Effector memory CD4-positive, alpha-beta T cell (primary cell): ENCODE measurements at places on chromosomes 6 and 20.

- DNase-seq, result no peak
These were observed 44.8 kb downstream of the SPDEF start for GRCh38 chr6:34511214-34511914.

DNA sequence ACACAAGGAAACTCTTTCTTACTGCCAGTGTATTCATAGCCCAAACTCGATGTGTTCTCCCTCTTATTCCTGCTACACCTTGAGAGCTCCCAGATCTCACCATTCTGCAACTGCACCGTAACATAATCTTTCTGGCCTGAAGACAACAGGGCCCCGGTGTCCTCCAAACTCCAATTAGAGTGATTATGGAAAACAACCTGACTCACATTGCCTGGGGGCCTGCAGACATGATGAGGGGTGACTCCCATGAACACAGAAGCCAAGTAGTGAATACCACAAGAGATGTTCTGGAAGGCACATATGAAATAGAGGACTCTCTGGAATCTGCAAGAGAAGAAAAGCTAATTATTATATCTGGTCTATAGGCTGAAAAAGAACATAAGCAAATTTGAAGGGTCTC, 19.7 kb downstream of the SLC22A16 start:
- DNase-seq, result no peak

DNA sequence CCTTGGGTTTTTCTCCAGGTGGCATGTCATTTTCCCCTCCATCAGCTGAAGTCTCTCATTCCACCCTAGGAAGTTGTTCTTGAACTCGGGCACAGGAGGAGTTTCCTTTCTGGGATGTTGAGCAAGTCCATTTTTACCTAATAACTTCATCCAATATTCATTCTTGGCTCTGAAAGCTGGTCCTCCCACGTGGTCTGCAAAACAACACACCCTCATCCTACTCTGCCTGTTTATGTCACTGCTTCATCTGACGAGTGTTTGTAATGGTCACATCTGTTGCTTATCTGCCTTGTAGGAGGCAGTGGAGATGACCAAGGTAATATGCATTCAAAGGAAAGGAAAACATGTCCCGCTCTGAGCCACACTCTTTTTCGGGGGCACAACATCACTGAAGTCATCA, 41.7 kb upstream of the AIG1 start:
- DNase-seq, result no peak

DNA sequence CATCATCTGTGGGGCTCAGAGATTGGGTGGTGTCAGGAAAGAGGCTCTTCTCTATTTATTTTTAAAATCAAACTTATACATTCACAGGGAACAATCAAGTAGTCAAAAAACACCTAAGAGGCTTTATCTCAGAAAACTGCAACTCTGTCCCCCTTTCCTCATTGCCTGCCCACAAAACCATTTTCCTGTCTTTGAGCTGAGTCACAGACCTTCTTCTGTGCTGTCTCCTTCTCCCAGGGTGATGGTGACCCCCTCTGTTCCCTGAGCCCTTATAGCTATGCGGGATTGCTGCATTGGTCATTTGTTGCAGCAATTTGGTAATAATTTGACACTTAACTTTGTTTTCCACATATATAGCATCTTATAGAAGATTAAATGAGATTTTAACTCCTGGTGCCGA, 195.2 kb upstream of the PROKR2 start:
- no peak for DNase-seq

DNA sequence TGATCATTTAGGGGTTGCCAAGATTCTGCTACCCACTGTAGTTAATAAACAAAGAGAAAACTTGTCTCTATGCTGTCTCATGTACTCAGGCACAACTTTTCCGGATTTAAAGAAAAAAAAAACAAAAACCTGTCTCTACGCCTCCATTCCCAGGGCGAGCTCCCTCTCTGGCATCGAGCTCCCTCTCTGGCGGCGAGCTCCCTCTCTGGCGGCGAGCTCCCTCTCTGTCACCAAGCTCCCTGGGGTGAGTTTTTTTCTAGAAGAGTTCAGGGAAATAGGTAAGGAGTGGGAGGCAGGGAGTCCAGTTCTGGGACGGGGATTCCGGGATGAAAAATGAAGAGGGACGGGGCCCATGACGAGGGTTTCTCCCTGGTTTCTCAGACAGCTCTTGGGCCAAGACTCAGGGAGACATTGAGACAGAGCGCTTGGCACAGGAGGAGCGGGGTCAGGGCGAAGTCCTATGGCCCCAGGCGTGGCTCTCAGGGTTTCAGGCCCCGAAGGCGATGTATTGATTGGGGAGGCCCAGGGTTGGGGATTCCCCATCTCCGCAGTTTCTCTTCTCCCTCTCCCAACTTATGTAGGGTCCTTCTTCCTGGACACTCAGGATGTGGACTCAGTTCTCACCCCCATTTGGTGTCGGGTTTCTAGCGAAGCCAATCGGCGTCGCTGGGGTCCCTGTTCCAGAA, 16.5 kb upstream of the HLA-A start:
- DNase-seq, result no peak

DNA sequence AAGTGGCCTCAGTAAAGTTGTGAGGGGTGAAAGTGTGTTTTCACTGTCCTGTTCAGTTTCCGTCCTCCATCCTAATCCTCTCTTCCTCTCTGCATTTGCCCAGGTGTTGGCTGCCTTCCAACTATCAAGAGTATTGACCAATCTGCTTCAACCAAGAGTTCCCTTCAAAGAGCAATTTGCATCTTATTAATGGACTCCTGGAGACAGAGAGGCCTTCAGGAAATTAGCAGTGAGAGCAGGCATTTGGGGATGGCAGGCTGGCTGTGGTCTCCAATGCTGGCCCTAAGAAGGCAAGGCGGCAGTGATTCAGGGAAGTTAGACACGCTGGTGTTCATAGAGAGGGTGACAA, 77.2 kb downstream of the GPR6 start:
- no peak for DNase-seq

DNA sequence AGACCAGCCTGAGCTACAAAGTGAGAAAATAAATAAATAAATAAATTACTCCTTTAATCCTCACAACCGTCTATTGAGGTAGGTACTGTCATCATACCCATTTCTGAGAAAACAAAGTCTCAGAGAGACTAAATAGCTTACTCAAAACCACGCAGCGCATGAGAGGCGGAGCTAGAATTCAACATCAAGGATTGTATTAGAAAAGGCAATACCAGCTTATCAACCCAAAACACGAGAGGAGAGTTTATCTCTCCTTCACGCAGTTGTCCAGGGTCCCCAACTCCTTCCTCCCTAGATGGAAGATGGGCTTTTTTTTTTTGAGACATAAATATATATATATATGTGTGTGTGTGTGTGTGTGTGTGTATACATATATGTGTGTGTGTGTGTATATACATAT, 12.2 kb downstream of the HNF4A start:
- DNase-seq, result no peak

GRCh38 chr6:7684076-7684475, 41.8 kb upstream of the BMP6 start:
- no peak for DNase-seq

- DNase-seq, result no peak
These were observed 95.9 kb downstream of the NFATC2 start for GRCh38 chr20:51446656-51447055.

DNA sequence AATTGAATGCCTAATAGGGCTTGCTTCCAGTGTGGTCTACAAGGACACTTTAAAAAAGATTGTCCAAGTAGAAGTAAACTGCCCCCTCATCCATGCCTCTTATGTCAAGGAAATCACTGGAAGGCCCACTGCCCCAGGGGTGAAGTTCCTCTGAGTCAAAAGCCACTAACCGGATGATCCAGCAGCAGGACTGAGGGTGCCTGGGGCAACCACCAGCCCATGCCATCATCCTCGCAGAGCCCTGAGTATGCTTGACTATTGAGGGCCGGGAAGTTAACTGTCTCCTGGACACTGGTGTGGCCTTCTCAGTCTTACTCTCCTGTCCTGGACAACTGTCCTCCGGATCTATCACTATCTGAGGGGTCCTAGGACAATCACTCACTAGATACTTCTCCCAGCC, 411.5 kb downstream of the TENT5A start:
- no peak for DNase-seq

DNA sequence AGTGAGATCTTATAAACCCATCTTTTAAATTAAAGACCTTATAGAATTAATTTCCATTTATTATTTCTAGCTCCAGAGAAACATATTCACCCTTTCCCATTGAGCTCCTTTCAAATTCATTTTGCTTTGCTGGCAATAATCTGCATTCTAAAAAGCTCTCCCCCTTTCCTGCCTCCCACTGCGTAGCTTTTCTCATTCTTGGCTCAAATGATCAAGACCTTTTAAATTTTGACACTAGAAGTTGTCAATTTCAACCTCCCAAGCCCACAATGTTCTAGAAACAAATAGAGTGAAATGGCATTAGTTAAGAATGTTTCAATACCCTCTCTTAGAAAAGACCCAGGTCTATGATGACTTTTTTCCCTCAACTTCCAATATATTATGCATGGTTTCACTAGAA, 186.9 kb downstream of the AKAP7 start:
- DNase-seq, result no peak

- DNase-seq, result no peak
These were observed 150.6 kb downstream of the RALGAPA2 start for GRCh38 chr20:20561841-20562240.

GRCh38 chr20:51600016-51600420, 57.5 kb upstream of the NFATC2 start:
- no peak for DNase-seq

GRCh38 chr6:121319112-121319553, 15.1 kb downstream of the TBC1D32 start:
- DNase-seq, result no peak

GRCh38 chr6:113447088-113447831, 409.9 kb upstream of the MARCKS start:
- no peak for DNase-seq

DNA sequence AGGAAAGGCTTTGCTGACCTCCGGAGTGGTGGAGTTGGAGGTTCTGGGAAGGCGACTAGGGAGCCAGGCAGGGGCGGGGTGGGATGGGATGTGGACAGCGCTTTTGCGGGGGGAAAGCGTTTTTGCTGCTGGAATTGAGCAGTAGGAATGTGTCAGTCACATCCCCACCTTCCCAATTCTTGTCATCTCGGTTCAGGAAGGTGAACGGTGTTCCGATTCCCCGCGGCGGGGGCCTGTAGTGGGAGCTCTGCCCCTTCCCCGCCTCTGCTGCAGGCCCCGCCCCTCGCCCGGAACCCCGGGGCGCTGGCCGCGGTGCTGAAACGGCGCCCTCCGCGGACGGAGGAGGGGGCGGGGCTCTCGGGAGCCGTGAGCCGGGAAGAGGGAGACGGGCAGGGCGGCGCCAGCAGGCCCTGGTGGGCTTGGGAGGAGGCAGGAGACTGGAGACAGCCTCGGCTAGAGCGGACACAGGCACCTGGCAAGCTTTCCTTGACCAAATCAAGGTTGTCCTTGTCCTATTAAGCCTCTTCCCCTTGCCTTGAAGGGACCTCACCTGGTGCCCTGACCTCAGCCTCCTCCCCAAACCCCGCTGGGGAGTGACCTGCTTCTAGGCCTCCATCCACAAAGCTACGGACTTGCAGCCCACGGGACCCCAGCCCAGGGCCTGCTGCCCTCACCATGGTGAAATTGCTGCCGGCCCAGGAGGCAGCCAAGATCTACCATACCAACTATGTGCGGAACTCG, at the start of gene LHFPL5:
TSS of gene LHFPL5 (plus strand) at position 357 of the 741 bp plus-strand sequence. CDS start at position 676, 319 bp downstream.
- no peak for DNase-seq

- DNase-seq, result no peak
These were observed 118.8 kb upstream of the KCNK16 start for GRCh38 chr6:39441301-39441700.

DNA sequence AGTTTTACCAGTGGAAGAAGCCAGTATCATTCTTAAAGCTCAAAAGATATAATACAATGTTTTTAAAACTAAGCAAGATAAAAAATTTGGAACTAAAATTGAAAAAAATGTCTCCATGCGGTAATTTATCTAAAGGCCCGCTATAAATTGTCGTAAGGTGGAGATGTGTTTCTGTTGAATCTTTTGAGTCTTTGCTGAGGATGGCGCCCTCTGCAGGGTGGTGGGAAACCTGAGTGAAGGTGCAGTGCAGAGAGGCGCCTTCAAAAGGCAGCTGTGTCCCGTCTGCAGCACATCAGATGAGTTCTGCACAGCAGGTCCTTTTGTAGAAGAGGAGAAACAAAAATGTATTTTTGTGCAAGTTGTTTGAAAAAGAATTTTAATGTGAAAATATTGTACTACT, 29.4 kb upstream of the KIF25 start:
- no peak for DNase-seq

DNA sequence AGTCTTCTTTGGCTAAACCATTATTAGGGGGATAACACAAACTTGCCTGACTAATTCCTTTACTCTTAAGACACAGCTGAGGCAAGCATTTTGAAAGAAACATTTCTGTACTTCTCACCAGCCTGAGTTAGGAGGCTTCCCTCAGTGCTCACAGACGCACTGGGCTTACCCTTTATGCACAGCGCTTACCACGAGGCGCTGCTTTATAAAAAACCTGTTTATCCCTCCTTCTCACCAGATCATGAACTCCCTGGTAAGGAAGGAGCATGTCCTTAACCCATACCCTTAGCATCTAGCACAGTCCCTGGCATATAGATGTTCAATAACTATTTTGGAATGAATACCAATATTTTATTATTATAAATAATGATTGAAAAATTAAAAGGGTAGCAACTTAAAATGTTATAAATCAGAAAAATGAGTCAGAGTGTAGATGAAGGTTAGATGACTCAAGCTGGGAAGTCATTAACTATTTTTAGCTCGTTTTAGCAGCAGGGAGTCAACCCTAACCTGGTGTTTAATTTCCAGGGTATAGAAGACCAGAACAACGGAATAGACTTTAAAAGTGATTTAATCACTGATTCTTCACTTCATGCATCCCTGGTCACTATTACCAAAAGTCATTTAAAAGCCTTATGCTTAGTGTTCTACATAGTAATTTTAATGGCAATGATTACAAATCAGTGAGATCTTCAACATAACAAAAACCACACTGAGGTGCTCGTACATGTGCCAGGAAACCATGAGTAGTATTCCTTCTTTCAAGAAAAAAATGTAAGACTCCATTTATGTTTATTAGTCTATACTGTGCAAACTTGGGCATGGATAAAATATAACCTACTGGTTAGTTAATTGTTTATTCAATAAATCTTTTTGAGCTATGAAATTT, 4.1 kb upstream of the TPD52L1 start:
- DNase-seq, result no peak

- DNase-seq, result no peak
These were observed 34.0 kb upstream of the FANCE start for GRCh38 chr6:35417979-35418661.

- no peak for DNase-seq
These were observed 21.8 kb upstream of the SAMD5 start for GRCh38 chr6:147486683-147487082.

DNA sequence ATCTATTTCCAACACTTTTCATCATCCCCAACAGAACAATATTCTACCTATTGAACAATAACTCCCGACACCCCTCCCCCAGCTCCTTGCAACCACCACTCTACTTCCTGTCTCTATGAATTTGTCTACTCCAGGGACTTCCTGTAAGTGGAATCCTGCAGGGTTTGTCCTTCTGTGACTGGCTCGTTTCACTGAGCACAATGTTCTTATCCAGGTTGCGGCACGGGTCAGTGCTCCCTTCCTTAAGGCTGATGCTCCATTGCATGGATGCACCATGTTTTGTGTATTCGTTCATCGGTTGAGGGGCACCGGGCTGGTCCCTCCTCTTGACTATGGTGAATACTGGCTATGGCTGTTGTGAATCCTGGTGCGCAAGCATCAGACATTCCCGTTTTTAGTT, 163.2 kb downstream of the TBXT start:
- no peak for DNase-seq

GRCh38 chr6:97586344-97586743, 303.3 kb upstream of the MMS22L start:
- DNase-seq, result no peak
